ENCODE measurements at places on chromosomes 16 and 17.

DNA sequence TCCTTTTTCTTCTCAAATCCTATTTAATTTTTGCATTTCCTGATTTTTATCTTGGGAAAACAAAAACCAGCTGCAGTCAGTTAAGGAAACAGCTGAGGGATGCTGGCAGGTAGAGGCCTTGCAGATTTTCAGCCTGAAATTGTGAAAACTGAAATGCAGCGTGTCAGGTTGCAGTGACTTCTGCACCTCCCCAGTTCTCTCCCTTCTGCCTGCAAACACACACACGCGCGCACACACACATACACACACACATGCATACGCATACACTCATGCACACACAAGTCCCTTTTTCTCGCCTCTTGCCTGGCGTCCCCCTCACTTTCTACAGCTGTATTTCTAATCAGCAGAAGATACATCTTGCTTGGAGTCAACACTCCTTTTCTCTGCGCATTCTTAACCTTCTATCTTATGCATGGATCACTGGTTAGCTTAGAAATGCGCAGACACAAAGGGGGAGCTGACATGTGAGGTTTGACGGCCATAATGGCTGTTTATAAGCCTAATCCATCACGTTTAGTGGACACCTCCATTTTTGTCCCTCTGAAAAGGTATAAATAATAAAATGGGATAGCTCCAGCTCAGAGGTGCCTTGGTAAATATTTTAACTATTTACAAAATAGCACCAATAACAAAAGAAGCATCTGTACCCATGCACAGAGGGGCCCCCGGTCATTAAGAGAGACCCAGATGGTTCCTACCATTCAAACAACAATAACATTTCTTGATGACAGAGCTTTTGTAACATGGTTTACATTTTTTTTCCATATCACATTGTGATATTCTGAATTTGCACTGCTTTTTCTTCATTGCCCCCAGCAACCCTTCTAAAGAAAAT lies 392.1 kb upstream of the SALL1 start:
- DNase-seq: no peak

GRCh38 chr17:64390044-64390443 lies 616 bp downstream of the PECAM1 start:
- DNase-seq: no peak

GRCh38 chr16:11972128-11972527 lies 4.4 kb upstream of the SNX29 start:
- DNase-seq: no peak

DNA sequence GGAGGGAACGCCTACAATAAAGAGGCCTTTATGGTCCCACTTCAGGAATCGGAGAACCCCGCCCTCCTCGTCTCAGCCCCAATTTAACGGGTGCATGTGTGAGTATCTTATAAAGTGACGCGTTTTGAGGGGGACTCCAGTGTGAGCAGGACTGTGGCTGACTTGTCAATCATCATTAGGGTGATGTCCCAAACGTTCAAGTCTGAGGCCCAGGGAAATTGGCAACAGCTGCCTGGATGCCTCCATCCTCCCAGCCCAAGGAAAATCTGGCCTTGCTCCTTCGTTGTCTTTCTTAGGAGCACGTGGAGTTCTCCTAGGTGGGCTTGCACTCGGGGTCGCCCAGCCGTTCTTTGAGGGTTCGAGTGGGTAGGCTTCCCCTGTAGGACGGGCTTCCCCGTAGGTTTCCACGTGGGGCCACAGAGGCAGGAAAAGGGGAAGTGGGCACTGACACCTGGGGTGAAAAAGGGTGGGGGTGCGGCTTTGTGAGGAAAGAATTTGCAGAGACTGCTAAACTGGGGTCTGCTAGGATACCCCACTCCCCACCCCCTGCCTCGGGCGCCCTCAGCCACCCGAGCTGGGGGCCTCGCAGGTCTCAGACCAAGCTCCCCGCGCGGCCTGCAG lies 561 bp upstream of the HERPUD1 start:
- no peak for DNase-seq

DNA sequence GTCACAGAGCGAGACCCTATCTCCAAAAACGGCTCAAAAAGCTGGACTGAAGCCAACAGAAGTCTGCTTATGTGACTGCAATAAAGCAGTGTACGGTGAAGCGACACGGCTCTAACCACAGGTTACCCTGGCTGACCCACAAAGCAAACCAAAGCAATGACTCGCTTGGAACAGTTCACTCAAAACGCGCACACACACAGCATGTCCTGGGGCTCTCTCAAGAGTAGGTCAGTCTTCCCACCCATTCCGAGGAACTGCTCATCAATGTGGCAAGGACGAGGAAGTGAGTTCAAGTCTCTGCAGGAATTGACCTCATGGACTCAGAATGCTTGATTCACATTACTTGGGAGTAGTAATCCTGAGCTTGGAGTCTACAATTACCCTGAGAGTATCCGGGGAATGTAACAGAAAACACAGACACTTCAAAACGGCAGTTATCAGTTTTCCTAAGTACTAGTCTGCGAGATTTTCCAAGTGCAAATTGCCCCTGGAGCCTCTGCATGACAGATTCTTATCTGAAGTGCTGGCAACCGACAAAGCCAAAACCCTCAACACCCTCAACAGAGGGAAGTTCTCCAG lies 25.4 kb downstream of the PELP1 start:
- DNase-seq: peak; percentile 94
